ENCODE measurements at places on chromosomes 12 and 14.

GRCh38 chr14:104749111-104749649, 3.8 kb upstream of the SIVA1 start:
- no peak for DNase-seq
- H3K4me1 ChIP-seq, result peaks cover 61% of the 10 kb centered on the region
- no peak overlapping the region for H3K4me3 ChIP-seq
- H3K27ac ChIP-seq, result peak overlapping the region; percentile 92
- H3K27me3 ChIP-seq, result no peaks in the 10 kb centered on the region
- peaks cover 2% of the 10 kb centered on the region for H3K36me3 ChIP-seq

- no peak overlapping the region for H3K4me3 ChIP-seq
- H3K27me3 ChIP-seq, result peaks cover 9% of the 10 kb centered on the region
- H3K4me1 ChIP-seq, result no peaks in the 10 kb centered on the region
- no peak for DNase-seq
- H3K27ac ChIP-seq, result no peak overlapping the region
Measured at GRCh38 chr12:82593901-82594396, 92.8 kb upstream of the TMTC2 start.

DNA sequence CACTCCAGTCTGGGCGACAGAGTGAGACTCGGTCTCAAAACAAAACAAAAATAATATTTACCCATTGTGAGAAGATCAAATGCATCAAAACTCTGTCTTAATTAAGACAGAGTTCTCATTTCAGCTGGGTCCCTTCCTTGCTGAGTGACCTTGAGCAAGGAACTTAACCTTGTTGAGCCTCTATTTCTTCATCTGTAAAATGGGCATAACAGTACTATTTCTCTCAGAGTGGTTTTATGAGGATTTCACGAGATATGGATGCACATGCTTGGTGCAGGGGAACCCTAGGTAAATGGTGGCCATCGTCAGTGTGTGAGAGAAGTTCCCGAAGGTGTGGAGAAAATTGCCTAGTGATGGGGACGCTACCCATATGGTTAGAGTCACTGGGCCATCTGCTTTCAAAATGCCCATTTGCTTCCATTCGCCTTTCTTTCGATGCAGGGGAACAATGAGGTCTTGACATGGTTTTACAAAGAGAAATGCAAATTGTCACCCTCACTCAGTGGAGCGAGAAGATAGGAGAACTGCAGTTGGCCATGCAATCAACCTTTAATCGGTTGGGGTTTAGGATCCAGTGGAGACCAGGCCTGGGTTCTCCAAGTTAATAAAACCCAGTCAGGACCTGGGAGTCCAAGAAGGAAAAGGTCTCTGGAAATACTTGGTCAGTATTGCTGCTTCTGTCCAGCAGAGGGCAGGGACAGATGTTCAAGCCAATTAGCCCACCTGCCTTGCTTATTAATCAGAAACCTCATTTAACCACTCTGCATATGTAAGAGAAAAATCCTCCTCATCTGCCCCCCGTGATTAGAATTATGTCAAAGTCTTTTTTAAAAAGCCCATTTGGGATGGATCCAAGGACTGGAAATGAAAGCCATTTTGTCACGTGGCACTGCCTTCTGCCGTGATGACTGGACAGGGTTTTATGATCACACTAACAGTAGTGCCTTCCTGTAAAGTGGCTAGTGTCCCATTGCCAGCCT, 37.2 kb downstream of the CFAP251 start:
- no peak overlapping the region for H3K4me3 ChIP-seq
- no peaks in the 10 kb centered on the region for H3K27me3 ChIP-seq
- H3K4me1 ChIP-seq, result peaks cover 6% of the 10 kb centered on the region
- DNase-seq, result no peak
- H3K36me3 ChIP-seq, result peaks cover 6% of the 10 kb centered on the region

GRCh38 chr12:55633151-55633550, 3.5 kb upstream of the OR10P1 start:
- H3K27me3 ChIP-seq, result peaks cover 61% of the 10 kb centered on the region
- no peak overlapping the region for H3K4me3 ChIP-seq
- no peak overlapping the region for H3K27ac ChIP-seq
- no peak for DNase-seq

GRCh38 chr12:82182601-82183190, 175.5 kb downstream of the CCDC59 start:
- H3K36me3 ChIP-seq, result no peaks in the 10 kb centered on the region
- no peaks in the 10 kb centered on the region for H3K4me1 ChIP-seq
- no peak overlapping the region for H3K4me3 ChIP-seq
- no peak overlapping the region for H3K27ac ChIP-seq

GRCh38 chr14:74867673-74868072, 8.3 kb downstream of the PROX2 start:
- H3K27ac ChIP-seq, result no peak overlapping the region
- H3K4me1 ChIP-seq, result peaks cover 5% of the 10 kb centered on the region
- DNase-seq, result no peak
- no peak overlapping the region for H3K4me3 ChIP-seq
- peaks cover 2% of the 10 kb centered on the region for H3K27me3 ChIP-seq
- no peaks in the 10 kb centered on the region for H3K36me3 ChIP-seq
